Cardiac muscle cell (in vitro differentiated cells and primary cell): ENCODE measurements at places on chromosomes 7 and 10. TPM values are rescaled to one million over a fixed set of nuclear protein-coding genes. Genes with fewer than 3 reads are reported as not detected.

BICC1 gene
- polyA plus RNA-seq, result 6.4 and 7.2 TPM in 2 replicates

PIK3AP1 gene
- polyA plus RNA-seq, result 1.1 and 1.3 TPM in 2 replicates

GPR37 gene
- polyA plus RNA-seq, result 7.6 and 15.9 TPM in 2 replicates

BUB3 gene
- polyA plus RNA-seq, result 88.8 and 144 TPM in 2 replicates
